Activated CD4-positive, alpha-beta memory T cell treated with anti-CD3 and anti-CD28 coated beads for 36 hours (primary cell): ENCODE measurements at places on chromosomes 5 and 9.

GRCh38 chr9:131421691-131422090 is 27.8 kb downstream of the PRRC2B start:
- DNase-seq, result no peak

- DNase-seq, result no peak
These were observed 87.9 kb downstream of the SLC1A3 start for GRCh38 chr5:36694351-36694750.

DNA sequence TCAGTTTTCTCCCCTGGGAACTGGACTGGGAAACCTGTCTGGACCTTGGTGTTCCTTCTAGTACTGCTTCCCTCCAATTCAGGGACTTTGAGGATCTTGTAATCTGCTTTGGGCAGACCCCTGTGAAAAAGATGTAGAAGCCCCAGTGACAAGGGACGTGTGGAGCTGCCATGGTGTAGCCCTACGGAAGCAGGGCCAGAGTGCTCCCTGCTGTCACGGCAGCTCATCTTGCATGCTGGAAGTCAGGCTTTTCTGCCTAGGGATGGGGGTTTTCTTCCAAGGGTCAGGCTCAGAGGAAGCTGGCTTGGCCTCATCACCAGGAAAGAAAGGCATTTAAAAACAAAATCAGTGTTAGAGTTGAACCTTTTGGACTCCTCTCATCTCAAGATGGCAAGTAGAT is 86.4 kb downstream of the AMBP start:
- no peak for DNase-seq

DNA sequence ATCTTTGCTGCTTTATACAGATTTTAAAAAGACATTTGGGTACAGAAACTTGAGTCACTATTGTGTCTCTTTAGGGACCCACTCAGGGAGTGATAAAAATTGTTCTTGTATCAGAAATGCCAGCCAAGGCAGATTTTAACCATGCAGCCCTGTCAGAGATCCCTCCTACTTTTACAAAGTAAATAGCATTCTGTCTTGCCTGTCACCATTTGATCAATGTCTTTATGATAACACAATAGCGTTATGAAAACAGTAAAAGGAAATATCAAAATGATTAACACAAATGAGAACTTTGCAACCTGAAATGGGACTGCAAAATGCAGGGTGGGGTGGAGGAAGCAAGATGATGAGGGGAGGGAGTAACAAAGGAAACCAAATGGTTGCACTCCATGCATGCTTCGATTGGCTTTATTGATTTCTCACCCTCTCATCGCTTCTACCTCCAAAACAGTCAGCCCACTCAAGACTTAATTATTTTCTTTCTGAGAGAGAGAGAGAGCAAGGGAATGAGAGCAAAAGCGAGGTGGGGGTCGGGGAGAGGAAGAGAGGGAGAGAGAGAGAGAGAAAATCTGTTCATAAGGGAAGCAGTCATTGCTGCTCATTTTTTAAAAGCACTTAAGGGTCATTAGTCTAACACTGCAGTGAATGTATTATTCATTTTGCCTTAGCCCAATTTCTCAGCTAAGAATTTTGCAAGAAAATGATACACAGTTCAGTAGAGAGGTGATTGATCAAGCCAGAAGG is 576.5 kb downstream of the CSNK1G3 start:
- DNase-seq, result no peak

DNA sequence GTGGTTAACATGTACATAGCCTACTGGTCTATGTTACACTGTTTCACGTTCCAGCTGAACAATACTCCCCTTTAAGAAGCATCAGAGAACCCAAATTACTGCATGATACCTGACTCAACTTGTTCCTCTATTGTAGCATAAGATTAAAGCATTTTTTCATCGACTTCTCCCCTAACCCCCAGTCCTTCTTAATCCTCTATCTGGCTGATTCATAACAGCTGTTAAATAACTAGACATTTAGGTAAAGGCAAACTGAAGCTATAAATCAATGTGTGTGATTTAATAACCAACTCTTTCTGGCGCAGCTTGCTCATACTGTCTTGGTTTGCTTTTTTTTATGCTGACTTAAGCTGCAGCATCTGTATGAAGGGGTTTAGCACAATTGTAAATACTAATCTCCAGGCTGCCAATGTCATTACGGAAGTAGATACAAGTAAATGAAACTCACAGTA is 94.2 kb upstream of the MTAP start:
- DNase-seq, result no peak
